Stimulated activated CD8-positive, alpha-beta memory T cell treated with anti-CD3 and anti-CD28 coated beads, Interleukin-15, amount 100 ng/mL, for 48 hours (primary cell): ENCODE measurements at places on chromosomes 12 and 14.
A peak's percentile ranks its signal among the peaks of the same experiment; 100 is the strongest.

DNA sequence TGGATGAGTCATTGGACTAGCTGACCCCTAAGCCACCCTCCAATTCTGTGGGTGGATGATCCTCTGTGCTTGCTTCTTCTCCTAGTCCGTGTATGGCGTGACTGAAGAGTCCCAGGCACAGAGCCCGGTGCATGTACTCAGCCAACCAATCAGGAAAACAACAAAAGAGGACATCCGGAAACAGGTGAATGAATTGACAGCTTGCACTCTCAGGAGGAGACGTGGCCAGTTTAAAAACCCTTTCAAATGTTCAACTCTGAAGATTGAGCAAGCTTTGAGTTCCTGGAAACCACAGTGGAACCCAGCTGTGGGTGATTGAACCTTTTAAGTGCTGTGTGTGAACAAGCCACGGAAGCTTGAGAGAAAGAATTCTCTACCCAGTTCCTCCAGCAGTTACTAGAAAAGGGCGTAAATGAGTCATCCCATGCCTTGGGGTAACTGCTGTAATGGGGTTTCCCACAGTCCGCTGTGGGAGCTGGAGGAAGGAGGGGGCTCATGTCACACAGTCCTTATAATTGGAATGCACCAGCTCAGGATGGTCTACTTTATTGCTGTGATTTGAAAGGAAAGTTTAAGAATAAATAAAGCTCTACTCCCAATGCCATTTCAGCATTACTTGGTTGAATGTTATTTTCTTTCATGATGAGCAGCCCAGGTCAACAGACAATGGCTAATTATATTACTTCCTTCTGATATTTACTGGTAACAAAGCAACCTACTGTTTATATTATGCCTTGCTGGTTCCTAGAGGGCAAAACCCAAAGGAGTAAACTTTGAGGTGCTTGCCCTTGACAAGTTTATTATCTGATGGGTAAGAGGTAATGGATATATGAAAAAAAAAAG, 417.0 kb downstream of the DPF3 start:
- DNase-seq, result peak; percentile 54

- no peak for DNase-seq
Observed at GRCh38 chr14:61653507-61653906, 41.8 kb upstream of the HIF1A start.

DNA sequence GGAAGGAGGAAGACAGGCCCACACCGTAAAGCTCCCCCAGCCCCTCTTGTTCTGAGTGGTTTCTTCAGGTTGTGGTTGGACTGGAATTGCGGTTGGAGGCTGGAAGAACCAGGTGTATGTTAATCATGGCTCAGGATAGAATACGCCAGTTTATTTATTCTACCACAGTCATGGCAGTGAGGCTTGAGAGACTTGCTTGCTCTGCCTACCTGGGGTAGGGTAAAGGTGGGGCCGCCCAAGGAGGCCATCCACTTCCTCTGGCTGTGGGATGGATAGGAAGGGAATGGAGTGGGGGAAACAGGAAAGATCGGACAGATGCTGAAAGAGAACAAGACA, 8.1 kb downstream of the SHMT2 start:
- DNase-seq, result no peak

GRCh38 chr14:71690478-71690877, 241.8 kb upstream of the RGS6 start:
- no peak for DNase-seq
